ENCODE measurements at places on chromosomes 3 and 15.

GRCh38 chr3:115975796-115976195 lies 352.5 kb downstream of the GAP43 start:
- no peak for DNase-seq

- DNase-seq = no peak
Measured at GRCh38 chr15:24943361-24943760, 11.4 kb upstream of the SNRPN start.

DNA sequence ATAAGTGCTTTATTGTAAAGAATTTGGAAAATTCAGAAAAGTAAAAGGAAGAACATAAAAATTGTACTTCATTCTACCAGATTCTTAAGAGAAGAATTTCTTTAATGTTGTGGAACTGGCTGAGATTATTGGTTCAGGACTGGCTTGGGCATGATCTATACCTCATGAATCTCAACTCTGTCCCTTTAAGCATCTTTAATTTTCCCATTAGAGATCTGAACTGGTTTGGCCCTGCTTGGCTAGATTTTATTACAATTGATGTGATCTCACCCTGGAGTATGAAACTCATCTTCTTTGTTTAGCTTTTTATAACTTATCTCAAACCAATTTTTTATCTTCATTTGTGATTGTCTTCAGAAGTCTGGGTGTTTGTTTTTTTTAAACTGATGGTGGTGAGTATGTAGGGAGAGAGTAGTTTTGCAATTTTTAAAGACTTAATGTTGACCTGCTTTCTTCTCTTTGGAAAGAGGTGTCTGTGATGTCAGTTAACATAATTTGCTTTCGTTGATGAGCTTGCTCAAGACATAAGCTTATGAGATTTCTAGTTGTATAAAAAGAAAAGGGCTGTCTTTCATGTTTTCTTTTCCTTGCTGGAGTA lies 61.9 kb downstream of the ZNF609 start:
- no peak for DNase-seq

DNA sequence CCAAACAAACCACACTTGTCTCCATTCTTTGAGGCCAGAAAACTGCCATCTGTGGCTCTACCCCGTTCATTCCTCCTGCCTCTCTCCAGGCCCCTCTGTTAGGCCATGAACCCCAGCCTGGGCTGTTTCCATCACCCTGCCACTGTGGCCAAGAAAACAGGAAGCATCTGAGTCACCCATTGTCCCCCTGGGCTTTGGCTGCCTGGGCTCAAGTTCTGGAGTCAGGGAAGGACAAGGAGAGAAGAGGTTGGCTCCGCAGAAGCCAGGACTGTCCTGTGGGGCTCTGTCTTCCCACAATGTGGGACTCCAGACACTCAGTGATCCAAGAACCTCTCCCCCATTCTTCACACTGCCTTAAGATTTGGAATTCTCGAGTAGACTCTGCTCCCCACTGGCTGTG lies 14.8 kb upstream of the LCTL start:
- DNase-seq = no peak

DNA sequence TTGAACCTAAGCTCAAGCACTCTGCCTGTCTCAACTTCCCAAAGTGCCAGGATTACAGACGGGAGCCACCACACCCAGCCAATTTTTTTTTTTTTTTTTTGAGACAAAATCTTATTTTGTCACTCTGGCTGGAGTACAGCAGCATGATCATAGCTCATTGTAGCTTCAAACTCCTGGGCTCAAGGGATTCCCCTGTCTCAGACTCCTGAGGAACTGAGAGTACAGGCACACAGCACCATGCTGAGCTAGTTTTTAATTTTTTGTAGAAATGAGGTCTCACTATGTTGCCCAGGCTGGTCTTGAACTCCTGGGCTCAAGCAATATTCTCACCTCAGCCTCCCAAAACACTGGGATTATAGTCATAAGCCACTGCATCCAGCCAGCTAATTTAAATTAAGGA lies 36.8 kb upstream of the SUCLG2 start:
- DNase-seq = no peak

GRCh38 chr3:79367066-79367465 lies 400.7 kb downstream of the ROBO1 start:
- no peak for DNase-seq

GRCh38 chr3:75126556-75126955 lies 512.1 kb upstream of the CNTN3 start:
- no peak for DNase-seq

DNA sequence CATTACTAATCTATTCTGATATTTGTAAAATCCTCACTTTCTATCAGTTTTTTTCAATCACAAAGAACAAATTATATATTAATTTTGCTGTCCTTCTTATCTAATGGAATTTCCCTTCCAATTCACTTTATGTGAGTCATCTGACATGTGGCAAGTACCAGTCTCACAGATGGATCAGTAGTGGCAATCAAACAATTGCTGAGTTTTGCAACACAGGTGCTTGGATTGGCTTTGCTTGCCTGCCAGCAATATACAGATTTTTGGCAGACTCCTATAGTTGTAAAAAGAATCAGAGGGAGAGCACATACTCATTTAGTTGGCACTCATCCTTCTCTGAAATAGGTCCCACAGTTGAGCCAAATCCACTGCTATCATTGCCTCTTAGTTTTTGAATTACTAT lies 83.7 kb downstream of the BCHE start:
- no peak for DNase-seq

DNA sequence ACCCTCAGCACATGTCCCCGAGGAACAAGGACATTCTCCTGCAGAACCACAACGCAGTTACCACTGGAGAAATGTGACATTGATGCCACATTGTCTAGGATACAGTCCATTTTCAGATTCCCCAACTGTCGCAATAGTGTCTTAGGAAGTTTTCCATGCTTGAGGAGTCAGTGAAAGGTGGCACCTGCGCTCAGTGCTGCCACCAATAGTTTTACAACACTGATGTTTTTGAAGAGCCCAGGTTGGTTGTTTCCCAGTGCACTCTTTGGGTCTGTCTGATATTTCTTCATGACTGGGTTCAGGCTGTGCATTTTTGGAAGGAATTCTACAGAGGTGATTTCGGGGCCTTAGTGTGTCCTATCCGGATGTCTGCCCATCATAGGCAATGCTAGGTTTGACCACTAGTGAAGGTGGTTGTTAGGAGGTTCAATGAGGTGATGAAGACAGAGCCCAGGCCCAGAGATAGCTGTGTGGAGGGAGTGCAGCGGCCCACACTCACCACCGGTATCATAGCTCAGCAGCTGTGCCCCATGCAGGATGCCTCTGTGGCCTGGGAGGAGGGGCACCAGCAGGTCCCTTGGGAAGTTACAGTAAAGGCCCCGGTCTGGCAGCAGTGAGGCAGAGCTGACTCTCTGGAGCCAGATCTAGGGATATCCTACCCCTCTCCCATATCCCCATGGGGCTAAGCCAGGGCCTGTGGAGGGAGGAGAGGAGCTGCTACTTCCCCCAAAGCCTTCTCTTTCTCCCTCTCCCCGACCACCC lies 96.6 kb downstream of the DNAJB8 start:
- DNase-seq = no peak
